ENCODE measurements at places on chromosomes 16 and 17.

DNA sequence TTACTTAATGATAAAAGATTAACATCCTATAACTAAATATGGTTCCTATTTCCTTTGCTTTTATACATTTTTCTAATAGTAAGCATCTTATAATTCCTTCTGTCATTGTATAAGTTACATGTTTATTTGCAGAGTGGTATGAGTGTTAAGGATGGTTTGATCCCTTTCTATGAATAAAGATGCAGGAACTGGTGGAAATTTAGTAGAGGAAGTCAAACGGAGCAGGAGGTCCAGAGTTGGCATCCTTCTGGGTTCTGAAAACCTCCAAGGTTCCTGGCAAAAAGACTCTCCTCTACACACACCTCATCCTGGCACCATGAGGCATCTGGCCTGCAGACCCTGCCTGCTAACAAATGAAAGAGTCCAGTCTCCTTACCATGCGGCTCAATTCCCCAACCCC, 296.8 kb downstream of the SOX9 start:
- DNase-seq = no peak

GRCh38 chr17:49486012-49486641, 9.0 kb upstream of the NGFR start:
- DNase-seq = no peak

- no peak for DNase-seq
Measured at GRCh38 chr16:70715860-70716357, 30.1 kb upstream of the MTSS2 start.

DNA sequence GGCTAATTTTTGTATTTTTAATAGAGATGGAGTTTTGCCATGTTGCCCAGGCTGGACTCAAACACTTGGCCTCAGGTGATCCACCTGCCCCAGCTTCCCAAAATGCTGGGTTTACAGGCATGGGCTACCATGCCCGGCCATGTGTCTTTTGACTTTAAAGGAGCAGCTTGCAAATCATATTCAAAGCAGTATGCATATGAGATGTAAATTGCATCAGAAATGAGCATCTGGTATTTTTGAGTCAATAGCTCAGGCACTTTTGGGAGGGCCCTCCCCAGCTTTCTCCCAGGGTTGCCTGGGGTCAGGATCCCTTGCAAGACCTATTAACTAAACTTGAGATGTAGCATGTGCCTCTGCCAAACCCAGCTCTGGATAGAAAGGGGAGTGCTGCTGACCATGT, 21.5 kb downstream of the EPOP start:
- no peak for DNase-seq

DNA sequence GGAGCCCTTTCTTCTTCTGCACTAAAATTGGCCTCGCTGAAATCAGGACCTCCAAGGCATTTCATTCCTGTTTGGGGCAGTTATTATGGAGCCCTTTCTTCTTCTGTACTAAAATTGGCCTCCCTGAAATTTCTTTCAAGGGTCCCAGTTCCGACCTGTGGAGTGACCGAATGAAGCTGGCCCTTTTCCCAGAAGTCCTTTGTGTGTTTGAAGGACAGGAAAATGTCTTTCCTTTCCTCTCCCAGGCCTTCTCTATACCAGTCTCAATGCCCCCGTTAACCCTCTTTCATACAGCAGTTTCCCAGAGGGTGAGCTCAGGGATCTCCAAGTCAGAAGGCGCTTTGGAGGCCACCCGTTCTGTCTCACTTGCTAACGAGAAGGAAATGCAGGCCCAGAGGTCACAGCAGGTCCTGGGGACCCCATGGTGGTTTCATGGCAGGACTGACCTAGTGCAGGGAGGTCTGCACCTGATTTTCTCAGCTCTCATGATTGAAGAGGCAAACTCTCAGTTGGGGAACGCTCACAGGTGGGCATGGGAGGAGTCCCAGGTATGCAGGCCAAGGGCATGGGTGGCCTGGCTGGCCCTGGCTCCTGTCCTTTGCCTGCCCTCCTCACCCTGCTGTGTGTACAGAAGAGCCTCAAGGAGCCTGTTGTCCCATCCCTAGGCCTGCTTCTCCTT, 37.1 kb upstream of the DOC2B start:
- no peak for DNase-seq

- no peak for DNase-seq
Measured at GRCh38 chr16:54055191-54055590, 231.4 kb downstream of the IRX3 start.

GRCh38 chr17:75400326-75400939, 5.0 kb downstream of the GRB2 start:
- no peak for DNase-seq

DNA sequence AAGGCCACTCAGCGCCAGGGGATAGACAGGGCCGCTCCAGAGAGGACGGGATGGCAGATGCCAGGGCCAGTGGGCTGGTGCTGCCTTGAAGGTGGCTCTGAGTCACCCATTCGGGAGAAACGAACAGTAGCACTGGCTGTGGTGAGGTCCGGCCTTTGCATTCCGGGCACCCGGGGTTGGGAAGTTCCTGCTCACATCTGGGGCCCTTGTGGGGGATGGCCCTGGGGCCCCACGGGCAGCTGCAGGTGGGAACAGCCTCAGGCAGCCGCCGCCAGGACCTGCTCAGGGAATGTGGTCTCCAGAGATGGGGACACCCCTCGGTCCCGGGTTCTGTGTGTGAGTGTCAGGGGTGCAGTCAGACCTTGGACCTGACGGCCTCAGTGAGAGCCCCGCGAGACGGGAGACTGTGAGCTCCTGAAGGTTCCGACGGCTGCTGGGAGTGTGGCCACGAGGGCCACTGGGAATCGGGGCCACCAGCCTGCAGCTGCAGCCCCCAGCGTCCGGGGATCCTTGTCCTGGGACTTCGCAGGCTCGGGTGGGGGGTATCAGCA, 1.4 kb downstream of the CBFA2T3 start:
- DNase-seq = no peak

DNA sequence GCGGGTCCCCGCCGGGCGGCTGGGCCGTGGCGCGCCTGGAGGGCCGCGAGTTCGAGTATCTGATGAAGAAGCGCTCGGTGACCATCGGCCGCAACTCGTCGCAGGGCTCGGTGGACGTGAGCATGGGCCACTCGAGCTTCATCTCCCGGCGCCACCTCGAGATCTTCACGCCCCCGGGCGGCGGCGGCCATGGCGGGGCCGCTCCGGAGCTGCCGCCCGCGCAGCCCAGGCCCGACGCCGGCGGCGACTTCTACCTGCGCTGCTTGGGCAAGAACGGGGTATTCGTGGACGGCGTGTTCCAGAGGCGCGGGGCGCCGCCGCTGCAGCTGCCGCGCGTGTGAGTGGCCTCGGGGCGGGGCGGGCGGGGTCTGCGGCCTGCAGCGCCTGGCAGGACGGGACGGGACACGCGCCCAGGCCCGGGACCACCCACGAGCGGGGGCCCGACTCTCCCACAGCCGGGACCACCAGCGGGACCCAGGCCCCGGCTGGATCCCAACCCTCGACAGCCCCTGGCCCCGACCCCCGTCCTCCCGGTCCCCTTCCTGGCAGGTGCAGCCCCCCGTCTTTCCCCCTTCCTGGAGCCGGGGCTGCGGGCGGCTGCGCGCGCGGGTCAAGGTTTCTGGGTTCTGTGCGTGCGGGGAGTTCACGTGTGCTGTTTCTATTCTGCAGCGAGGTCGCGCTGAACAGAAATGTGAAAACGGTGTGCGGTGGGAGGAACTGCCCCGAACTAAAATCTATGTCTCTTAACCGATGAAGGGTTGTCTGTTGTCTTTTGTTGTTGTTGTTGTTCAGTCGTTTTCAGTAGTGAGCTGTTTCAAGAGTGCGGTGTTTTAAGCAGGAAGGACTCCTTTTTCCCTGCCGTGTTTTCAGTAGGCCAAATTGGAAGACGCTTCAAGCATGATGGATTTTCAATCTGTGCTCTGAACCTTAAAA, 705 bp downstream of the FOXK2 start:
- DNase-seq = peak; percentile 73

GRCh38 chr17:7922845-7923628, 6.6 kb downstream of the KCNAB3 start:
- peak; percentile 82 for DNase-seq

GRCh38 chr16:80277182-80277581, 263.6 kb upstream of the DYNLRB2 start:
- DNase-seq = no peak

DNA sequence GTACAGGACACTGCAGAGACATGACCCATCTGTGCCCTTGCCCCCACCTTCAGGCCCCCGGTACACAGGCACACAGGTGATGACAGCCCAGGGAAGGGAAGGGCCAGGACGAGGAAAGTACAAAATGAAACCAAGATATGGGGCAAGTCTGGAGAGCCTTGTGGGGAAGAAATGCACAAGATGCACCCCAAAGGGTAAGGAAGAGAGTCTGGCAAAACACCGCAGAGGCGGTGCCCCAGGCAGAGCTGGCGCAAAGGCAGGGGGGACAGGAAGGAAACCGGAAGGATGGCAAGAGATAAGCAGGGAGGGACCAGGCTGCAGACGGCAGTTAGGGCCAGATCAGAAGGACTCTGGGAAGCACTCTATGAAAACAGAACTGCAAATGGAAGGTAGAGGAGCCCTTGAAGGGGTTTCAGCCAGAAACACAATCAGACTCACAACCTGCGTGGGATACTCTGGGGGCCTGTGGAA, 81.4 kb downstream of the SLC39A11 start:
- DNase-seq = no peak

DNA sequence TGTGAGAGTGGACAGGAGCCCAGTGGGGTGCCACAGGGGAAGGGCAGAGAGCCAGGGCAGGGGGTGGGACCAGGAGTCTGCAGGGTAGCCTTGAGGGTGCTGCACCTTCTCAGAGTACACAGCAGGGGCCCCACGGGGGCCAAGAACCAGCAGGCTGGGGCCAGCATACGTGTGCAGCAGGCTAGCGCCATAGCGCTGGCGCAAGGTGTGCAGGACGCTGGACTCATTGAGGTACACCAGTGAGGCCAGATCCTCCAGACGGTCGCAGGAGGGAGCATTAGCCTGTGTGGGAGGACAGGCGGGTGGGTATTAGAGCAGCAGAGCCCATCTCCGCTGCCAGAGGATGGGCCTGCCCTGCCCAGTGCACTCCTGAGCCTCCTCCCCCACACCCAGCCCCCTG, 58.8 kb downstream of the MYO18A start:
- DNase-seq = no peak

GRCh38 chr16:72458035-72458434, 286.1 kb upstream of the PMFBP1 start:
- no peak for DNase-seq

- DNase-seq = peak; percentile 90
Measured at GRCh38 chr16:85902366-85903155, 3.6 kb downstream of the IRF8 start.

GRCh38 chr16:69469807-69470561, 45.6 kb downstream of the CYB5B start:
- peak; percentile 56 for DNase-seq

DNA sequence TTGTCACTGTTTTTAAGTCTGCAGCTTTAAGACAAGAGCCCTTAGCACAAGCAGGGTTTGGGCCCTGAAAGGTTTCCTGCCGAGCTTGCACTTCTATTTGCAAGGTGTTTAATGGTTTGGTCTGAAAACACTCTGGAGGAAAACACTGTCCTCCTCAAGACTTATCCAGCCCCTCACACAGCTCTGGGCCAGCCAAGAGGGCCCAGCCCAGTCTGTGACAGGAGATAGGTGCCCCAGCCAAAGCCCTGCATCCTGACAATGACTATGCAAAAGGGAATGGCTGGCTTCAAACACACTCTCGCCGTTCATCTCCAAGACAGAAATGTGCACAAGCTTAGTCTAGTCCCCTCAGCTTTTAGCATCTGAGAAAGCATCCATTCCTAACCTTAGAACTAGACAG, 26.9 kb downstream of the MPG start:
- DNase-seq = no peak

GRCh38 chr16:83310816-83311215, 497.0 kb upstream of the HSBP1 start:
- no peak for DNase-seq

DNA sequence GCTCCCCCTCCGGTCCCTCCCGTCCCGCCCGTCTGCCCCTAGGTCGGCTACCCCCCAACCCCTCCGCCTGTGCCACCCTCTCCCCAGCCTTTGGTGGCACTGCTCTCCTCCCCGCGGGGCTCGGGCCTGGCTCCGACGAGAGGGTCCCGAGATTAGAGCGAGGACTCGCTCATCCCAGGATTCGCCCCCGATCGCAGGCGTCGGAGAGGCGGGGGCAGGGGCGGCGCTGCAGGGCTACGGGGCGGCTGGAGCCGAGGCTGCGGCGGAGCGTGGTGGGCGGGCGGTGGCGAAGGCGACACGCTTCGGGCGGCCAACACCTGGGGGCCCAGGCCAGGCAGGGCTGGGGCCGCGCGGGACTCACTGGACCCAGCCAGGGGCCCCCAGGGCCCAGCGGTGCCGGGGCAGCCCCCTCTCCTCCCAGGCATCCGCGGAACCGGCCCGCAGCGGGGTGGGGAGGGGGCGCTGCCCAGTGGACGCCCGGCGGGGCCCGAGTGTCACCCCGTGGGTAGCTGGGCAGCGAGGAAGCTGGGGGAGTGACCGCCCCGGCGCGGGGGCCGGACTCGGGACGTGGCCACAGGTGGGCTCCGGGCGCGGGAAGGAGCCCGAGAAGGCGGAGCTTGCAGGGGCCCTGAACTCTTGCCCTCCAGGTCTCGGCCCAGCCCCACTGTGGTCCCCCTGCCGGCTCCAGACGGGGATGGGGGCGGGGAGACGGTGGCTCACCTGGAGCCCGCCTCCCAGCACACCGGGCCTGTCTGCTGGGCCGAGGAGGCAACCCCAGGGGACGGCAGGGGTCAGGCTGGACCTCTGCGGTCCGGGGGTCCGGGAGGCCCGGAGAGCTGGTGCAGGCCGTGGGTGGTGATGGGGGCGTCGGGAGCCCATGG, 1.5 kb downstream of the MGAT5B start:
- no peak for DNase-seq

- no peak for DNase-seq
Measured at GRCh38 chr17:74870512-74870911, 2.3 kb downstream of the FDXR start.

GRCh38 chr17:79361873-79362771, 248.7 kb downstream of the RBFOX3 start:
- no peak for DNase-seq

GRCh38 chr16:16985707-16986106, 485.1 kb downstream of the XYLT1 start:
- no peak for DNase-seq

GRCh38 chr16:50224286-50224685, 42.1 kb upstream of the ADCY7 start:
- no peak for DNase-seq

- DNase-seq = no peak
Measured at GRCh38 chr17:77231076-77231871, 90.5 kb downstream of the SEC14L1 start.

GRCh38 chr17:28878981-28879380, 18.6 kb downstream of the FLOT2 start:
- DNase-seq = peak; percentile 56

GRCh38 chr16:70529051-70529777, 5.6 kb downstream of the SF3B3 start:
- DNase-seq = no peak

GRCh38 chr16:50961952-50962351, 189.1 kb downstream of the SALL1 start:
- DNase-seq = no peak

All from GM20000 (cell line).